ENCODE measurements at places on chromosomes 5 and 9.

DNA sequence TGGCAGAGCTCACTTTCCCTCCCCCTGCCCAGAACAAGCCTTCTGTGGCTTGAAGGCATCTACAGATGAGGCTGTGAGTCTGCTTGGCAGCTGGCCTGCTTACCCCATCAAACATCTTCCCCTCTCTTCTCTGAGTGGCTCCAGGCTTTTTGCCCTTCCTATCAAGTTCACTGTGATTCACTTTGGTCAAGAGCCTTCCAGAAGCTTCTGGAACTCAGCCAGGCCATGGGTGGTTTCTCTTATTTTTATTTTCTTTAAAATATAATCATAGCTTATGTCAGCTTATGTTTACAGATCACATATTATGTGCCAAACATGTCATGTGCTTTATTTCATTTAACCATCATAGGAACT is 267.0 kb downstream of the SEC61B start:
- no peak for DNase-seq

DNA sequence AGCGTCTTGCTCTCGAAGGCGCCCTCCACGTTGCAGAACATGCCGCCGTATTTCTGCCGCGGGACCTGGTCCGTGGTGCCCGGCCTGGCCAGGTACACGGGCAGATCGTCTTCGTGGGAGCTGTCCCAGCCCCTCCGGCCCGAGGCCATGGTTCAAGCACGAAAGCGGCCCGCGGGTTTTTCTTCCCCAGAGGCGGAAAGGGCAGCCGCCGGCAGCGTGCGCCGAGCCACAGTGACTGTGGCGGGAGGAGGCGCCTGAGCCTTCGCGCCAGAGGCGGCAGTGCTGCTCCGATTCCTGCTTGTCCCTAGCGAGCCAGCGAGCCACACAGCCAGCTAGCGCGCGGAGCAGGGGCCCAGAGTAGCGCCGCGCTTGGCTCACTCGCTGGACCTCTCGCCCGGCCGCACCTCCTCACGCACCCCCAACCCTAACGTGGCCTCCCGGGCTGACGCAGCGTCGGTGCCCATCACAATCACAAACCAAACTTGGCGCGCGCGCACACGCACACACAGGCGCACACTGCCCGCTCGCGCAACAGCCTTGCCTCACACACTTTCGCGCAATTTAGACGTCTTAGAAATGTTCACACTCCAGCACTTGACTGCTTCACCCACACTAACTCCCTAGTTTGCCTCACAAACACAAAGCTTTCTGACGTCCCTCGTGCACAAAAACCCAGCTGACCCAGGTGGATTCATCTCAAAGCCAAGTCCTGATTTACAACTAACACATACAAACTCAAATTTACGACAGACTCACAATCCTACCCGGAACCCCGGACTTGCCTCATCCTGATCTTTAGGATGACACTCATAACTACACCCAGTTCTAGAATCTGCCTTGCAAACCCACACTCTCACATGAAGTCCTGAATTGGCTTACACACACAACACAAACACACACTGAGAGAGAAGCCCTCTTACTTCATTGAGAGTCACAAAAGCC is at the start of gene DPYSL3:
Gene DPYSL3, minus strand, starts transcription at position 359 of the 942 bp plus-strand sequence. Its CDS starts 210 bp downstream, at position 149.
- peak; percentile 77 for DNase-seq

- no peak for DNase-seq
These were observed 186.0 kb downstream of the PAX5 start for GRCh38 chr9:36847781-36848673.

DNA sequence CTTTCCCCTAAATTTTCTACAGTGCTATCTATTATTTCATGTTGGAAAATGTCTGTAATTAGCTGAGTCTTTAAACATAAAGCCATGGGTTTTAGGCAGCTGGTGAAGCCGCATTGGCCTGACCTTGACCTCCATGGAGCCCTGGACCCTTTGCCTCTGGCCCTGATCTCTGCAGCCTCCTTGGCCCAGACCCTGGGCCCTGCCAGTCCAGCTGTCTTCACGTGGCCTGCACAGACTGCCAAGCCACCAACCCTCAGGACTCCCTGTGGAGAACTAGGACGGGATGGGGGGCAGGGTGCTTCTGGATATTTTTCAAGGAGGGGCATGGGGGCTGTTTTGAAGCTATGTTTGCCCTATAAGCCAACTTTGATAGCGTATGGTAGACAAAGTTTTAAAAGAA is 29.8 kb upstream of the PPARGC1B start:
- DNase-seq, result no peak

DNA sequence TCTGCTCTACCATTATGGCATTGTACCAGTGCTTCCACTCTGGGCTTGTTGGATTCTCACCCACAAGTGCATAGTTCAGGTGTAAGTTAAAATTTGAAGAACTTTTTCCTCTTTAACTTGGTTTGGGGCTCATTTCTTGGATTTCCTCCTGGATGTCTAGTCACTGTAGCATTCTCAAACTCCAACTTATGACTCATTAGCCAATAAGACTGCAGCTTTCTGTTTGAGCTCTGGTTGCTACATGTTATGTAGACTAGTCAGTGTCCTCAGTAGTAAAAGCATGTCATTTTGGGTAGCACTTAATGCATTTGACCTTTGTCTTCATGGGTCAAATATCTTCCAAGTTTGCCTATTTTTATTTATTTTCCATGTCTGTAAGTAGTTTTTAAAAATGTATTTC is 790.8 kb downstream of the BRINP1 start:
- DNase-seq, result no peak

GRCh38 chr5:43006424-43007202 is 33.5 kb downstream of the ANXA2R start:
- DNase-seq, result no peak

DNA sequence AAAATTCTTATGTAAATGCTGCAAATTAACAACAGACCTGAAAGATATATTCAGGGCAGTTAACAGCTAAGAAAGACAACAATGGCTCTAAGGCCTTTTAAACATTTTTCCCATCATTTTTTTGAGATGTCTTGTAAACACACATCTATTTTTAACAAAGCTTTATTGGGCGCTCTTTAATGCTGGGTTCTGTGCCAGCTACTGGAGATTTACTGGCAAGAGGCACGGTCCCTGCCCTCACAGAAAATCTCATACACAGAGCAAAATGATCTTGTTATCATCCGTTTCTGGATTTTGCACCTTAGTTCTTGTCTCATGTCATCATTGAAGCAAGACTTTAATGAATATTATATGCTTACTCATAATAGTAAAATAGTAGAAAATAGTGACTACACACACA is 1022.3 kb upstream of the WWC1 start:
- DNase-seq, result no peak

GRCh38 chr5:56019306-56020272 is 24.8 kb upstream of the IL6ST start:
- no peak for DNase-seq

DNA sequence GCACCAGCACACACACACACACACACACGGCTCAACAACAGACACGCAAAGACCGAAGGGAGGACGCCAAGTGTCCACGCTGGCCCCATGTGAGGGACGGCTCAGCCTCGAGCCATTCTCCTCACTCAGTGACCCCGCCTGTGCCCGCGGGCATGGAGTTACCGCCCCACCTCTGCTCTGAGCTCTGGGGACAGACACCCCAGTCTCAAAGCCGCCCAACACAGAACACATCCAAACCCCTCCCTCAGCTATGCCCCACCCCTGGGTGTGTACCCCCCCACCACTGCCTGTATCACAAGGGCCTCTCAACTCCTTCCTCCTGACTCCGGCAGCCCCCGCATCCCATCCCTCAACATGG is 81.2 kb downstream of the CAMSAP1 start:
- DNase-seq, result no peak

DNA sequence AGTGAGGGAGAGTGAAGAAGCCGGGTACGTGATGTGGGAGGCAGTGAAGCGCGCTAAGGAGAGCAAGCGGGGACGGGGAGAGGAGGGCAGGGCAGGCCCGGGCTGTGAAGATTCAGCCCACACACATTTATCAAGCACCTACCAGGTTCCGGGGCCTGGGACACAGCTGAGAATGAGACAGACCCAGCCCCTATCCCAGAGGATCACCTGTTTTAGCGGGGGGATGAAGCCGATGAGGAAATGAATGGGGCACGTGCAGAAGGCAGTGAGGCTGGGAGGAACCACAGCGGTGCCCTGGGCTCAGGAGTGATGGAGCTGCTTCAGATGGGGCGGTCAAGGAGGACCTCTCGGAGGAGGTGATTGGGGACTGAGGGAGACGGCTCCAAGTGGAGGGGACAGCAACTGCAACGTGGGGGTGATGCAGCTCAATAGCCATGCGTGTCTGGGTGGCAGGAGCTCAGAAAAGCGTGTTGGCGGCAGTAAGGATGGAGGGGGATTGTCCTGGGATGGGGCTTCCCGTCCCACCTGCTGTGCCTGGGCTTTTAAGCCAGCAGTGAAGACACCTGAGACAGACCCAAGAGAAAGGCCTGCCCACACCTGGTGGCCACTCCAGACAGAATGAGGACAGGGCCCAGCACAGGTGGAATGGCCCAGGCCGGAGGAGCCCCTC is 77.5 kb upstream of the UNC5A start:
- DNase-seq, result no peak

DNA sequence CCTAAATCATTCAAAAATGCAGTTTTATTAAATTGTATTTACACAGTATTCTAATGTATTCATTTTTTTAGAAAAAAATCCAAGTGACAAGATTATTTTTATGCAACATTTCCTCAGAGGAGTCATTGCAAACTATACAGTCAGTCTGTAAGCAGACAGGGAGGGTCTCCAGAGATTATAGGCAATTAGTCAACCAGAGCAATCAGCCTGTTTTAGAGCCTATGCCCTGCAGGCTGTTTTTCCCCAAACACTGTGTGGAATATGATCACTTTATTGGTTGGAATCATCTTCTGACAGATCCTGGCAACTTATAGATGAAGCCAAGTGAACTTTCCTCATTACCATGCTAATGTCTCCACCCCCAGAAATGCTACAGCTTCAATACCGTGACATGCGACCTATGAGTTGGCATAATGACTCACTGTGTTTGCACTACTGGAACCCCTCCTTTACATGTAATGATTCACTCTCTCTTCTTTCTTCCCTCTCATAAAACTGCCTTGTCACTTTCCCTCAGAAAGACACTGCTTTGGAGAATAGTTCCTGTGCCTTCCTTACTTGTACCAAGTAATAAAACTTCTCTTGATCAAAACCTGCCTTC is 577.7 kb upstream of the FTMT start:
- no peak for DNase-seq

- DNase-seq, result peak; percentile 15
These were observed 244.1 kb downstream of the ADGRV1 start for GRCh38 chr5:90802474-90803317.

DNA sequence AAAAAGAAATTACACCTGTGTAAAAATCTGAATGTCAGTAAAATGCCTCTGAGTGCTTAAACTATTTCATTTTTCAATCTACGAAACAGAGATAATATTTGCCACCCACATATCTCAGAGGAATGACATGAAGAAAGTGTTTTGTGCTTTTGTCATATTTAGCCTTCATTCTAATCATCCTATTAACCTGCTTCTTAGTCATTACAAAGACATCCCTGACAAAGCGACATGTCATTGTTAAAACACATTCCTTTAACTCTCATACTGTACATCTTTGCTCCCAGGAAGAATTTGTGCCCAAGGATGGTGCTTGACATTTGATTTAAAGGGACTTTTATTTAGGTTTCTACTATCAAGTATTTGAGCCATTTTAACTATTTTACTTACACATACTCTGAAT is 275.9 kb downstream of the DMRTA1 start:
- no peak for DNase-seq

DNA sequence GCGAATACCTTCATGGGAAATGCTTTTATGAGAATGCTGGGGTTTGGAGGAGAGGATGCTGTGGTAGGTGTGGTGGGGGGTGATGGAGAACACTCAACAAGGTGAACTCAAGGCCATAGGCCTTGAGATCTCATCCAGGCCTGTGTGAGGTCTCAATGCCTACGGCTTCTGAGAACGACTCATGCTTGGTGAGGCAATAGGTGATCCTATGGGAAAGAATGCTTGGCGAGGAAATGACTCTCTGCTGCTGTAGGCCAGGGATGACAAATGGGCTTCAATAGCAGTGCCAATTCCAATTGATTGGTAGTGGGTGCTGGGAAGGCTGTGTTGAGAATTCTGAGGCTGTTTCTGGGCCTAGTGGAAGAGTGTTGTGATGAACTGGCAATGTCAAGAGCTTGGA is 280.2 kb upstream of the CLINT1 start:
- no peak for DNase-seq

DNA sequence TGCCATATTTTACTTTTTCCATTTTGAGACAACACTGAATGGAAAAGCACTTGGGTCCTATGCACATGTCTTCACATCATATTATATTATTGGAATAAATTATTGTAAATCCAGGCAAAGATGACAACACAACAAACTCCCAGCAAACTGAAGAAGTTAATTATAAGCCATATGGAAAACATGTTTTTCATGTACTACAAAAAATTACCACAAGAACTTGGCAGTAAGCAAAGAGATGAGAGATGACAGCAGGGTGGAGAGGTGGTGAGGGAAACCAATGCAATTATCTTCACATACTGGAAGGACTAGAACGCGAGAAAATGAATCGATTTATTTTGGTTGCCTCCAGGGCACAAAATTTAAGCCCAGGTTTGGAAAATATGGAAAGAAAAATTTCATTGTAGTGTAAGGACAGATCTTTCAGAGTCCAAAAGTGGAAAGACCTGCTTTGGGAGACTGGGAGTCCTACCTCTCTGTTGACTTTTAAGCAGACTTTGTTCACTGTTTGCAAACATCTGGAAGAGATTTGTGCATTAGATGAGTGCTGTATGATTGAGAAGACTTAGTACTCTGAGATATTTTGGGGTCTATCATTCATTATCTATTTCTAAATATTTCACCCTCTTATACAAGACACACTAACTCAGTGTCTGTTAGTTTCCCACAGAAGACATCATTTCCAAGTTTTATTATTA is 138.0 kb downstream of the TMEM232 start:
- no peak for DNase-seq

DNA sequence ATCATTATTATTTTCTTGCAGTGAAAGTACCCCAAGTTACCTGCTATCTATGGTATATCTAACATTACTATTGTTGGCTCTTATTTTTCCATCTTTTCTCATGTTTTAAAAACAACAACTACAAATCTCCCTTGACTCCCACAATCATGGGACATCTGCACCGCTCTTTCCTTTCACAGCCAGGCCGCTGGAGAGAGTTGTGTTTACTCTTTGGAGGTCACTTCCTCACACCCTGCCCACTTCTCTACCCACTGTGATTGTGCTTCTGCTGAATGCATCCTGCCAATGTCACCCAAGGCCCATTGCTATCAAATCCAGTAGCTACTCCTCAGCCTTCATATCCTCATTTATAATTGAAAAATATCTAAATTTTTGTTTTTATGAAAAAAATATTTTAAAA is 29.7 kb downstream of the SLC28A3 start:
- no peak for DNase-seq

All from NCI-H146 (cell line).